Fibroblast of skin of right biceps (primary cell): ENCODE measurements at places on chromosomes 7 and 10.
A peak's percentile ranks its signal among the peaks of the same experiment; 100 is the strongest.

DNA sequence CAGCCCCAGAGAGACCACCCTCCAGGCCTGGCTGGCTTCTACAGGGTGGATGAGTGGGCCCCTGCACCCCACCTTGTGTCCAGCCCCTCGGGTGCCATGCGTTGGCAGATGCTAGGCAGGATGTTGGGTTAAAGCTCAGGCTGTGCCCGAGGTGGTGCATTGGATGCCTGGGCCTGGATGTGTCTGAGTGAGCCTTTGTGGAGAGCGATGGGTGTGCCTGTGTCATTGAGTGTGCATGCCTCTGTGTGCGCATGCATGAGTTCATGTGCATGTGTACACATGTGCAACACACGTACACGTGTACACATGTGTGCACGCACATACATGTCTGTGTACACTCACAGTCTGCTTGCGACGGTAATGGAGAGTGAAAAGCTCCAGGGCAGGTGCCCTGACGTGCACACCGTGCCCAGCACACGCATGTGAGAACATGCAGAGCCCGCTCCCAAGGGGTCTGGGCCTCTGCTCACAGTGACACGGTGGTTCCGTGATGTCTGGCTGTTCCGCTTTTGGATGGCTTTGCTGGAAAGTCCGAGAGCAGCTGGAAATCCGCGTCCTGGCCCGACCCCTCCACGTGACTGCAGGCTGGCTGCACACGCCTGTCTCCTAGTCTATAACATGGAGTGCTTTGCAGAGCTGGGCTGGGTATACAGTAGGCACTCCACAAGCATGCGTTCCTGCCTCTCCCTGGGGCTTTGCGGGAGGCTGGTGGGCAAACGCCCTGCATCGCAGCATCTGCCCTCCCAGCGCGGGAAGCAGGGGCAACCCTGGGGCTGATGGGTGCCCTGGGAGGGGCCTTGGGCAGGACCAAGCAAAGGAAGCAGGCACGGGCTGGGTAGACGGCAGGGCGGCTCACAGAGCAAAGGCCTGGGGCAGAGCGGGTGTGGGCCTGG, 36.9 kb downstream of the ELFN1 start:
- no peak for DNase-seq

DNA sequence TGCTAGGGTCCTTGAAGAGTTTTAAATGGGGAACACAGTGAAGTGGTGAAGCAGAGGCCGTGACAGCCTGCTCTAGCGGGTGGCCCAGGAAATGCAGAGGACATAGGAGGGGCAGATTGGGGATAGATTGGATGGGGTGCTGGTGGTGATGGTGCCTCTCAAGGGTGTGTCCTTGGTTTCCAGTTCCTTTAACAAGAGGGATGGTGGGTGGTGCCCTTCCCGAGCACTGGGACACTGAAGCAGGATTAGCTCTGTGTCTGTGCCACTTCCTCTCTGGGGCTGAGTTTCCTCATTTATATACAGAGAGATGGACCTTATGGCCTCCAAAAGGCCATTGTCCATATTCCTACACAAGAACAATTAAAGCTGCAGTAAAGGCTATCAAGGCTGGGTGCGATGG, 285.5 kb downstream of the TCF7L2 start:
- DNase-seq = no peak

- peak; percentile 54 for DNase-seq
These were observed 33.1 kb upstream of the NEUROD6 start for GRCh38 chr7:31373337-31374289.

GRCh38 chr10:26706206-26706605, 8.7 kb downstream of the PDSS1 start:
- DNase-seq = no peak

GRCh38 chr10:77192402-77192801, 445.2 kb downstream of the KCNMA1 start:
- DNase-seq = peak; percentile 38

- no peak for DNase-seq
These were observed 129.6 kb downstream of the DOCK1 start for GRCh38 chr10:127034790-127035189.

DNA sequence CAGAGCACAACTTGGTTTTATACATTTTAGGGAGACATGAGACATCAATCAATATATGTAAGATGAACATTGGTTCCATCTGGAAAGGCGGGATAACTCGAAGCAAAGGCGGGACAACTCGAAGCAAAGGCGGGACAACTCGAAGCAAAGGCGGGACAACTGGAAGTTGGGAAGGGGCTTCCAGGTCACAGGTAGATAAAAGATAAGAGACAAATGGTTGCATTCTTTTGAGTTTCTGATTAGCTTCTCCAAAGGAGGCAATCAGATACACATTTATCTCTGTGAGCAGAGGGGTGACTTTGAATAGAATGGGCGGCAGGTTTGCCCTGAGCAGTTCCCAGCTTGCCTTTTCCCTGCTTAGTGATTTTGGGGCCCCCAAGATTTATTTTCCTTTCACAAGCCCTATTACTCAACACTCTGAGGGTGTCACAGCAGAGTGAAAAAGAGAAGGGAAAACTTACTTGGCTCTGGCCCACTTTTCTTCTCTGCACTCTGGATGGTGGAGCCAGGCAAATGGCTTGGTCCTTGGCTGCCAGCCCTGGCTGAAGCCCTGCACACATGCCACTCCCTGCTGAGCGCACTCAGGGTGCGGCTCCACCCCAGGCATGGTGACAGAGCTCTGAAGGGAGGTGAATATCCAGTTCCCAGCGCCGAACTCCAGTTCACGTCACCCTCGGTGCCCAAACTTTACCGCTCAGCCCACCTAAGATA, 46.7 kb downstream of the PARD3 start:
- no peak for DNase-seq
